ENCODE measurements at places on chromosomes 3 and 15. TPM values are rescaled to one million over a fixed set of nuclear protein-coding genes. Genes with fewer than 3 reads are reported as not detected.

GRCh38 chr3:64898941-64899340 is 211.1 kb upstream of the ADAMTS9 start:
- H3K4me1 ChIP-seq = peaks cover 2% of the 10 kb centered on the region
- H3K36me3 ChIP-seq = no peaks in the 10 kb centered on the region
- H3K27me3 ChIP-seq = no peaks in the 10 kb centered on the region
- no peak overlapping the region for H3K27ac ChIP-seq

Gene NR1I2
- 0.33 TPM for total RNA-seq

Gene IL17RB
- 0.31 TPM for total RNA-seq

GRCh38 chr3:186110975-186111974 is 2.4 kb upstream of the ETV5 start:
- peaks cover 91% of the 10 kb centered on the region for H3K27me3 ChIP-seq
- no peak for DNase-seq
- H3K4me3 ChIP-seq = peak overlapping the region; percentile 74
- H3K4me1 ChIP-seq = peaks cover 30% of the 10 kb centered on the region
- H3K36me3 ChIP-seq = no peaks in the 10 kb centered on the region

DNA sequence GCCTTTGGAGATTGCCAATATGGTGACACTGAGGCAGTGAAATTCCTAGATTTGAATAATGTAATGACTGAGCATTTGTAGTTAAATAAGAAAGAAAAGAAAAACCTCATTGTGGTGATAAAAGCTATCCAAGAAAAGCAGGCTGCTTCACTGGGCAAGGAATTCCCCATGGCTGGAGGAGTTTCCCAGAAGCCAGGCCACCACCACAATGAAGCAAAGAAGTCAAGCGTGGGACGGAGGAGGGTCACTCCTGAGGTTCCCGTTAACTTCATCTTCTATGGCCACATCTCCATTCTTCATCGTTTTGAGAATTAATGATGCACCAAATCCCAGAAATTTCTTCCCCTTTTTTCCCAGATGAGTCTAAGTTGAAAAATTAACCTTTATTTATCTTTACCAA is 185.8 kb upstream of the BCL6 start:
- DNase-seq = no peak
- peaks cover 5% of the 10 kb centered on the region for H3K36me3 ChIP-seq
- H3K27ac ChIP-seq = no peak overlapping the region

DNA sequence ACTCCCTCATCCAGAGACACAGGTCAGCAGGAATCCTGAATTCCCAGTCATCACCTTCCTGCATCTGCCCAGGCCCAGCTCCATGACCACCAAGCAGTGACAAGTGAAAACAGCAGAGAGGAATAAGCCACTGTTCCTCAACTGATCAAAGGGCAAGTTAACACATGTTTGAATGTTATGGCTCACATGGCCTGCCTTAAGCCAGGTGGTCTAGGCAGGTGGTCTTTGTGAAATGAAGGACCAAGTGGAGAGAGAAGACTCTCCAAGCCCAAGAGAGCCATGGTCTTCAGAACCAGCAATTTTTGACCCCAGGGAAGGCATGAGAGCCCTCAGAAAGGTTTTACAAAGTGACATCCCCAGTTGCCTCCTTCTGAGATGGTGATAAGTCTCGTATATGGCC is 161.8 kb downstream of the EPHB1 start:
- no peak for DNase-seq
- H3K27me3 ChIP-seq = no peaks in the 10 kb centered on the region
- no peak overlapping the region for H3K27ac ChIP-seq
- no peaks in the 10 kb centered on the region for H3K4me1 ChIP-seq
- no peaks in the 10 kb centered on the region for H3K36me3 ChIP-seq
- no peak overlapping the region for H3K4me3 ChIP-seq

Gene RTP1
- not detected for total RNA-seq

- peaks cover 11% of the 10 kb centered on the region for H3K27me3 ChIP-seq
- no peaks in the 10 kb centered on the region for H3K36me3 ChIP-seq
- no peaks in the 10 kb centered on the region for H3K4me1 ChIP-seq
- no peak overlapping the region for H3K27ac ChIP-seq
- no peak overlapping the region for H3K4me3 ChIP-seq
- no peak for DNase-seq
Measured at GRCh38 chr3:143902210-143902609, 53.9 kb upstream of the SLC9A9 start.

DNA sequence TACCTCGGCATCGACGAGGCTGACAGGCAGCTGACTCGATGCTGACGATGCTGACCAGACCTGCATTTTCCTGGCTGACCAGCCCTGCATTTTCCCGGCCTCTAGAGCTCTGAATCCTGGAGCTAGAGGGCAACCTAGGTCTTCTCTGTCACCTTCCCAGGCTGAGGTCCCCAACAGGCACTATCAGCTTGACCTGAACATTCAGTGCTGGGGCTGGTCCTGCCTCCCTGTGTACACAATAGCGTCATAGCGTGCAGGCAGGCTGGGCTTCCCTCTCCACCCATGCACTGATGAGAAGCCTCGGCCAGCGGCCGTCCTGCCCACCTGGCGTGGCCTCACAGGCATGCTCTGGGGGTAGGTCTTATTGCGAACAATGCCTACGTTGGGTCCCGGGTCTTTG is 62.3 kb upstream of the SNRPA1 start:
- peaks cover 1% of the 10 kb centered on the region for H3K36me3 ChIP-seq
- DNase-seq = no peak
- no peak overlapping the region for H3K4me3 ChIP-seq
- H3K27me3 ChIP-seq = no peaks in the 10 kb centered on the region

GRCh38 chr3:105473521-105474223 is 107.0 kb downstream of the ALCAM start:
- H3K4me3 ChIP-seq = no peak overlapping the region
- peaks cover 1% of the 10 kb centered on the region for H3K4me1 ChIP-seq
- no peak overlapping the region for H3K27ac ChIP-seq

DNA sequence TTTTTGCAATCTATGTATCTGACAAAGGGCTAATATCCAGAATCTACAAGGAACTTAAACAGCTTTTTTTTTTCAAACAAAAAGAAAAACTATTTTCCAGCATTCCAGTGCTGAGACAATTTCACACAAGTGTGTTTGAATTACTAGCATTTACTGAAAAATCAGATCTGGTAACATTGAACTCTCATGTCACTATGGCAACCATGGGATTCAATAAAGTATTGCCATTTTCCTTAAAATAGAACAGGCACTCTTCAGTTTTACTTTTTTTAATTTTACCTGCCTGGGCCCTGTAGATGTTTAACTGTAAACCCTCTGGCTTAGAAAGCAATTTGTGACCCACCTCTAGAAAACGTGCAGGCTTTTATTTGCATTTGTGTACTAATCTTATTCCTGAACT is 105.4 kb downstream of the MITF start:
- no peaks in the 10 kb centered on the region for H3K36me3 ChIP-seq
- H3K27me3 ChIP-seq = no peaks in the 10 kb centered on the region
- H3K4me1 ChIP-seq = no peaks in the 10 kb centered on the region
- H3K27ac ChIP-seq = no peak overlapping the region
- H3K4me3 ChIP-seq = no peak overlapping the region

DNA sequence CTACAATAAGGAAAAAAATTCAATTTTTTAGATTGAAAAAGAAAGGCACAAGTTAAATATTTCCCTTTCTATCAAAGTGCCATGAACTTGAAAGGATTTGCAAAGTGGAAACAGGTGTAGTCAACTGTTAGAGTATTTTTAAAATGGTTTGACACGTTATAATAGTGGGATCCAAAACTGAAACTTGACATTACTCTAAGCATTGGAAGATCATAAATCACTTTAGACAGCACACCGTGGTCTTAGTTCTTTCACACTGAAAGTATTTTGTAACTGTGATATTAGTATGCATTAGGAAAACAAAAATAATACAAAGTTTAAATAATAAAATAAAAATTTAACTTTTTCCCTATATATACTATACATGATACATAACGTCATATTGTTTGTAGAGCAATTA is 933.1 kb downstream of the EPHA3 start:
- H3K4me3 ChIP-seq = no peak overlapping the region
- H3K27ac ChIP-seq = no peak overlapping the region
- DNase-seq = no peak
- no peaks in the 10 kb centered on the region for H3K27me3 ChIP-seq

DNA sequence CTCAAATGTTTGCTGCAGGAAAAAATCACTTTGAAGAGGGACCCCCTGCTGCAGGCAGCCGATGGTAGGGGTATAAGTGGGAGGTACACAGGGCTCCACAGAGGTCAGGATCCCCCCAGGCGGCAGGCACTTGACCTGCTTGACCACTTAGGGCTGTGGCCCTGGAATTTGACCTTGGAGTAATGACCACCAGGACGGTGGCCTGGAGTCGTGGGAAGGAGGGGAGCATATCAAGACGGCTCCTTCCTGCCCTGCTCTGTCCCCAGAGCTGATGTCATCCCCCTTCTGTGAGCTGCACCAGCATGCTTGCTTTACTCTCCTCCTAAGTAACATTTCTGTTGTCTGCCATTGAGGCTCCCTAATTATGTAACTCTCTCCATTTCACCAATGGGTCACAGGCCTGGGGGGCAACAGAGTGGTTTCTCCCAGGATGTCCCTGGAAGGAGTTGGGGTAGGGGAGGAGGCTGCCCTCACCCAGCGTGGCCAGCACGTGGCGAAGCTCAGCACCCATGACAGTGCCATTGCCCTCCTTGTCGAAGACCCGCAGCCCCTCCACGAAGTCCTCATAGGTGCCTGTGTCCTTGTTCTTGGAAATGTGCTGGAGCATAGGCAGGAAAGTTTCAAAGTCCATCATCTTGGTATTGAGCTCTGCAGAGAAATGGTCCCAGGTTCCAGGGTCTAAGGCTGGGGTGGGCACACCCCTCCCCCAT is 4.1 kb downstream of the MYL3 start:
- peaks cover 4% of the 10 kb centered on the region for H3K27me3 ChIP-seq
- no peaks in the 10 kb centered on the region for H3K4me1 ChIP-seq
- DNase-seq = no peak
- no peak overlapping the region for H3K27ac ChIP-seq
- no peaks in the 10 kb centered on the region for H3K36me3 ChIP-seq
- no peak overlapping the region for H3K4me3 ChIP-seq

DNA sequence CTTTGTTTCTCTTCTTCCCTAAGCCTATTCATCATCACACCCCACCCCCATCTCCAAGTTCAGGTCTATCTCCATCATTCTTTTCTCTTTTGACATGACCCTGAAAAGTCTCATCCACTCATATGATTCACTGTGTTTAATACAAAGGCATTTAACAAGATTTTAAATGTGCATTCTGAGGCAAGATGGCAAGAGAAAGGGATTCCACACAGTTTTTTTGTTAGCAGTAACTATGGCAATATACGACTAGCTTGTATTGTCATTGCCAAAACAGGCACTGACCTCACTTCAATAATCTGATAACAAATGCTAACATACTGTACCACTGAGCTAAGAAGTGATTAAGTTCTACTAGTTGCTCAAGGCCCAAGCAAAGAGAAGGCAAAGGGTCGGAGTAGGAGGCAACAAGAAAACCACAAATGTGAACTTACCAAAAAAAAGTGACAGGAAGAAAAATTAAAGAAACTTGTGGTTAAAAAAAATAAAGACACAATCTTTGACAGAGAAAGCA is 53.2 kb downstream of the FBN1 start:
- no peak for DNase-seq
- H3K36me3 ChIP-seq = no peaks in the 10 kb centered on the region
- no peak overlapping the region for H3K4me3 ChIP-seq
- peaks cover 3% of the 10 kb centered on the region for H3K27me3 ChIP-seq

DNA sequence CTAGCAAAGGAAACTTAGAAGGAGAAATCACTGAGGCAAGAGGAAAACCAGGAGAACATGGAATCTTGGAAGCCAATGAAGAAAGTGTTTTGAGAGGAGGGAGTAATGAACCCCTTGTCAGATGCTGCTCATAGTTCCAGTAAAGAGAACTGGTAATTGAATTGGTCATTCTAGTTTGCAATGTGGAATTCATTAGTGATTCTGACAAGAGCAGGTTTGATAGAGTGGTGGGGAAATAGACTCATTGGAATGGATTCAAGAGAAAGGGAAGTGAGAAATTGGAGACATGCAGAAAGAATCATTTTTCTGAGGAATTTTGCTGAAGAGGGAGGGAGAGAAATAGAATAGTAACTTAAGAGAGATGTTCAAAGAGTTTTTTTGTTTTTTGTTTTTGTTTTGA is 21.0 kb downstream of the GLCE start:
- no peaks in the 10 kb centered on the region for H3K36me3 ChIP-seq
- H3K27ac ChIP-seq = no peak overlapping the region
- no peak overlapping the region for H3K4me3 ChIP-seq

Gene GOLGA8B
- total RNA-seq = 371 TPM

DNA sequence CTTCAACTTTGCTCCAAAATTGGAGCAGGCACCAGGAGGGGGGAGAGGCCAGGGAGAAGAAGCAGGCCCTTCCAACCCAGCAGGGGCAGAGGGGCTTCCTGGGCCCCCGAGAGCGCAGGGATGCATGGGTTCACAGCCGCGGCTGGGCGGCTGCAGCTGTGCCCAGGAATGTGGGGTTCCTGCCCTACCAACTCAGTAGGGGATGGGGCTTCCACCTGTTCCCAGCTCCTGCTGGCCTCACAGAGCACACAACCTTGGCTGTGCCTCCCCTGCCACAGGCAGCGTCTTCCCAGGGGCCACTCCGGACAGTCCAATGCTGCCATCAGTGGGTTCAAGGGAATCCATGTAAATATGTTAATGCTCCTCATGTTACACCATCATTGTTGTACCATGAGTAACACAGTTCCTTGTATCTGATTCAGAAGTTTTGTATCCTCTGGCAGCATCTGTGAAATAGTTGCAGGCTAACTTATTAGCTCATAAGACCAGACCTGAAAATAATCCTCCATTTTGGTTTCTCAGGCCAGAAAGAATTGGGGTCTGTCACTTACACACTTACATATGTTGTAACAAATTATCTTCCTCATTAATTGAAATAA is 12.1 kb upstream of the SIAH2 start:
- no peak overlapping the region for H3K4me3 ChIP-seq
- no peak overlapping the region for H3K27ac ChIP-seq
- H3K36me3 ChIP-seq = peaks cover 1% of the 10 kb centered on the region
- DNase-seq = no peak

DNA sequence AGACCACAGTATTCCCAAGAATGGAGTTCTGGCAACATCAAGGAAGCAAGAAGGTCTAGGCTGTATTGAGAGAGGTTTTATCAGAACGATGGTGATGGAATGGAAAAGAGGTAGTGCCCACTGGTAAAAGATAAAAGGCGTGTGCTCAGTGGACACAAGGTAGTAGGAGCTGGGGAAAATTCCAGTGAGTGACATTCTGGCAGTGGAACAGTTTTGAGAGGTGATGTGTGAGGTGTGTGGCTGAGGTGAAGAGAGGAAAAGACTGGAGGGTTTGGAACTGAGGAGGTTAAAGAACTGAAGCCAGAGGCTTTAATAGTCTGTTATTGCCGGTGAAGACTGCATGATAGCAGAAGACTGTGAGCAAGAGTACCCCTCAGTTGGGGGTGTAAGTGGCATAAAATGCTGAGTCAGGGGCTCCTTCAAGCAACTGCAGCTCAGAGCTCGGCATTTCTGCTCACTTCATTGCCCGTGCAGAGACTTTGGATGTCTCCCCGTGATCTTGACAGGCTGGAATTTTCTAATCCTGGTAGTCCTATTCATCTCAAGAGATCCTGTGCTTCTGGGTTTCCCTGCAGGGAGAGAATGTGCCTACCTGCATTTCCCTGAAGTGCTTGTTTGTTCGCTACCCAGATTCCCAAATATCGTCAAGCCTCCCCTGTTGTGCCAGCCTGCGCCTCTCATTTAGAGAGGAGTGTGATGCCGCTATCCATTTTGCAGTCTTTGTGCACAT is 191.0 kb downstream of the SATB1 start:
- no peak overlapping the region for H3K27ac ChIP-seq
- no peaks in the 10 kb centered on the region for H3K36me3 ChIP-seq

Gene CTXN2
- not detected for total RNA-seq

Measured in activated naive CD8-positive, alpha-beta T cell treated with anti-CD3 and anti-CD28 coated beads, Interleukin-2, amount 10 ng/mL, durations not matched to agents 7 days and 5 days (primary cell).